ENCODE measurements at places on chromosomes 2 and 18. TPM values are rescaled to one million over a fixed set of nuclear protein-coding genes. Genes with fewer than 3 reads are reported as not detected.
A peak's percentile ranks its signal among the peaks of the same experiment; 100 is the strongest.

DNA sequence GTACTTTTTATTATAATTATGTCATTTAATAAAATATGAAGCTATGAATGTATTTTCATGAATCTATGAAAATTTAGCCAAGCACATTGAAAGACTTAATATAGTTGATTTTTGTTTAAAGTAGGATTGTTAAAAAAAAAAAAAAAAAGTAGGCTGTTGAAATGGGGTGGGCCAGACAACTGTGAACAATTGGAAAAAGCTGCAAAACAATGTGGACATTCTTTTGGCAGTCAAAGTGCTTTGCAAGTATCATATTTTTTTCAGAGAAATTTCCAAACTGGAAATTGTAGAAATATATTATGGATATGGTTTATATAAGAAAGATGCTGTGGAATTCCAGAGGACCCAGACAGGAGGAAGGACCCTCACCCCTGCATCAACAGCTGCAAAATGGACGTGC, 82.1 kb downstream of the ETAA1 start:
- no peaks in the 10 kb centered on the region for H3K27me3 ChIP-seq
- no peaks in the 10 kb centered on the region for H3K36me3 ChIP-seq
- DNase-seq, result no peak
- H3K4me3 ChIP-seq, result no peak overlapping the region
- H3K4me1 ChIP-seq, result no peaks in the 10 kb centered on the region
- H3K27ac ChIP-seq, result no peak overlapping the region

DNA sequence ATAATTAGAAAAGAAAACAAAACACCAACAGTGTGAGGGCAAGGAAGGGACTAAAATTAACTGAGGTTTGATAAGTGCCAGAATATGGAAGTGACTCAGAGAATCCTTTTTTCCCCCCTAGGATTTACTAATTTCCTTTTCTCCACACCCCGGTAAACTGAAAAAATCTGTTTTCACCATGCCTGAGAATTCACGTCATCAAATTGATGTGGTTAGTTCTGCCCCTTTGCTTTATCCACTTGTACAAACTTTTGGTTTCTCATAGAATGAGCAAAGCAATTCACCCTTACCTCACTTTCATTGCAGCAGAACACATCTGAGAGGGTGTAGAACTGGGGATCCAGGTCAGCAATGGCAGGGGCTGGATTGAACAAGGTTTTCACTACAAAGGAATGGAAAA, 57.8 kb downstream of the RBKS start:
- no peaks in the 10 kb centered on the region for H3K4me1 ChIP-seq
- no peak overlapping the region for H3K4me3 ChIP-seq
- peaks cover 23% of the 10 kb centered on the region for H3K36me3 ChIP-seq
- H3K27ac ChIP-seq, result no peak overlapping the region
- DNase-seq, result no peak

DNA sequence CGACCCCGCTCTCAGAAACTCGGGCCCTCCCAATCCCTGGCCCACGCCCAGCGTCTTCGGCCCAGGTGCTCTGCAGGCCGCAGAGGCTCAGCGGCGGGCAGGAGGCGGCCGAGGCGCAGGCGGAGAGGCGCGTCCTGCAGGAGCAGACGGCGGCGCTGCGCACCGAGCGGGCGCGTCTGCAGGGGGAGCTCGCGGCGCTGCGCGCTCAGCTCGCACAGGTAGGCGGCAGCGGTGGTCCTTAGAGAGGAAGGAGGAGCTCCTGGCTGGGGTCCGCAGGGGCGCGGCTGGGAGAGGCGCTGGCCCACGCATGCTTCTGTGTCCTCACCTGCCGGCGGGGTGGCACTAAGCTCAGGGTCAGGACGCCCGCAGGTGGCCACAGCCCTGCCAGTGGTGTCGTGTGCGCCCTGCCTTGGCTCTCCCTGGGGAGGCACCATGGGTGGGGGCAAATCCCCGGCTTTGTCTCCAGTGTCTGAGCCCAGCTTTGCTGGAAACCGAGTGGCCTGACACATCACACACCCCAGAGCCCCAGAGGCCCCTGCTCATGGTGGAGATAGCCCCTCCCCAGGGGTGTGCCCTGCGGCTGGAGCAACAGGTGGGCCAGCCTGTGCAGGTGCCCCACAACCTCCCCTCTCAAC, 14.9 kb upstream of the SNED1 start:
- no peaks in the 10 kb centered on the region for H3K36me3 ChIP-seq
- no peaks in the 10 kb centered on the region for H3K4me1 ChIP-seq

DNA sequence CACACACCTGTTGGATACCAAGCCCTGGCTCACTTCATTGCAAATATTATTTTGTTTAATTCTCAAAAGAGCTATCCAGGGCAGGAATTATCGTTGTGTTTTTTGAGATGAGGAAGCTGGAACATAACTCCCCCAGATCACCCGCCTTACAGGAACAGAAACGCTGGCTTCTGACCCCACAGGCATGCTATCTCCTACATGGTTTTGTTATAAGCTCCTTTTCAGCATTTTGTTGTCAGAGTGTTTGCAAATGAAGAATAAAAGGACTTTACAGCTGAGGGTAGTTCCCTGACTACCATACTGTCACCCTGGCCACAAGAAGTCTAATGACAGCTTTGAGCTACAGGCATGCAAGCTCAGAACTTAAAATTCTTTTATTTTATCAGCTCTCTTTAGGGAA, 62.0 kb upstream of the MRPS9 start:
- no peak for DNase-seq
- peaks cover 19% of the 10 kb centered on the region for H3K4me1 ChIP-seq
- peaks cover 2% of the 10 kb centered on the region for H3K27me3 ChIP-seq
- no peak overlapping the region for H3K27ac ChIP-seq

The UPP2 gene
- polyA plus RNA-seq, result not detected

The ANKRD53 gene
- 0.30 TPM for polyA plus RNA-seq

The ANKRD29 gene
- not detected for polyA plus RNA-seq

The KIAA2012 gene
- polyA plus RNA-seq, result not detected

DNA sequence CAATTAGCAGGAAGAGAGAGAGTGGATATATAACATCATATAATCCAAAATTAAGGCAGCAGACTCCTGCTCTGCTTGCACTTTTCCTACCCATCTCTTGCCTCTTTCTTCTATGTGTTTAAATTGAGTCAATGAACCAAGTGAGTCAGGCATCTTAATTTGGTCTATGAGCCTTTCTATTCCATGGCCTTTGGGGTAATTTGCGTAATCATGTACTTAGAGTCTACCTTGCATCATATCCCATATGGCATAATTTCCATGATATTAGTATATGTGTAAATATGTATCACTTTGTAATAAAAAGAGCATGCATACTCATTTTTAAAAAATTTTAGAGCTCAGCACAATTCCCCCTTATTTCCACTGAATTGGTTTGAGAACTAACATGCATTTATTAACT, 555.2 kb downstream of the STK39 start:
- peaks cover 2% of the 10 kb centered on the region for H3K27me3 ChIP-seq
- H3K36me3 ChIP-seq, result no peaks in the 10 kb centered on the region
- H3K4me3 ChIP-seq, result no peak overlapping the region
- no peak overlapping the region for H3K27ac ChIP-seq
- no peaks in the 10 kb centered on the region for H3K4me1 ChIP-seq

GRCh38 chr2:186220409-186220808, 265.7 kb upstream of the ZC3H15 start:
- peaks cover 6% of the 10 kb centered on the region for H3K36me3 ChIP-seq
- no peaks in the 10 kb centered on the region for H3K27me3 ChIP-seq
- H3K4me1 ChIP-seq, result no peaks in the 10 kb centered on the region
- no peak overlapping the region for H3K4me3 ChIP-seq
- H3K27ac ChIP-seq, result no peak overlapping the region

- H3K4me1 ChIP-seq, result no peaks in the 10 kb centered on the region
- no peaks in the 10 kb centered on the region for H3K27me3 ChIP-seq
- H3K36me3 ChIP-seq, result no peaks in the 10 kb centered on the region
- DNase-seq, result no peak
- H3K4me3 ChIP-seq, result no peak overlapping the region
- no peak overlapping the region for H3K27ac ChIP-seq
Measured at GRCh38 chr2:68287580-68288441, 31.9 kb downstream of the CNRIP1 start.

DNA sequence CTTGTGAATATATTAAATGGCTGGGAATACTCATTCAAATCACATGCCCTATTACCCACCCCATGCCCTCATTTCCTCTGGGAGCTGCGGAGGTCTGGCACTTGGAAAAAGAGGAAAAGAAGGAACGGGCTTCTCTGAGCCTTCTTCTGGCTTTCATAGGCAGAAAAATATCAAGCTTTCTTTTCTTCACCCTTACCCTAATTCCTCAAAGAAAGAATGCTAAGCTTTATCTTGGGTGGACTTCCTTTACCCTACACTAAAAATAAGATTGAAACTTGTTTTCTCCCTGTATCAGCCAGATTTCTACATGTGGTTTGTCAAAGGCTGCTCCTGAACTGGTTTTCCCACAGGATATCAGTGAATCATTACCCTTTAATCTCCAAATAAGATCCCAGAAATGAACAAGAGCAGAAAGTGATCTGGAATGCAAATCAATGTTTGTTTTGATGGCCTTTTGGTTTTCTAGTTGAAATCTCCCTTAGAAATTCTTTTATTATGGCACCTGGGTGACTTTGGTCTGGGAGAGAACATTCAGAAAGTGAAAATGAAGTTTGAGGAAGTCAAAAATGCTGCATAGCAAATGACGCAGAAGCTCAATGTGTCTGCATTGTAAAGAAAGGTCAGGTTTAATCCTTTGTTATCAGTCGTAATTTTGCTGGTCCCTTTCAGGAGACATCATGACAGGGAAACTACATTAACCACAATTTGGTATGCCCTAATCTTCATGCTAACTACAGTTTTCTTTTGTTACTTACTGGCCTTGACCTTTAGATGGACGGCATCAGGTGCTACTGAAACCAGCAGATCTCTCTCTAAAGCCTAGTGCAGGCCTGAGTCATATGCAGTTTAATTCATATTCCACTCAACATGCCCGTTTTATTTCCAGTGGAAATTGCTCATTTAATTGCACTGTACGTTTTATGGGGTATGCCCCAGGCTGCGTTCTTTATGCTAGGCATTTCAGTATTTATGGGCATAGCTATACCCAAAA, 46.6 kb upstream of the HNRNPA3 start:
- H3K4me3 ChIP-seq, result peak overlapping the region; percentile 69
- no peaks in the 10 kb centered on the region for H3K4me1 ChIP-seq
- H3K27me3 ChIP-seq, result peaks cover 3% of the 10 kb centered on the region
- H3K27ac ChIP-seq, result no peak overlapping the region

DNA sequence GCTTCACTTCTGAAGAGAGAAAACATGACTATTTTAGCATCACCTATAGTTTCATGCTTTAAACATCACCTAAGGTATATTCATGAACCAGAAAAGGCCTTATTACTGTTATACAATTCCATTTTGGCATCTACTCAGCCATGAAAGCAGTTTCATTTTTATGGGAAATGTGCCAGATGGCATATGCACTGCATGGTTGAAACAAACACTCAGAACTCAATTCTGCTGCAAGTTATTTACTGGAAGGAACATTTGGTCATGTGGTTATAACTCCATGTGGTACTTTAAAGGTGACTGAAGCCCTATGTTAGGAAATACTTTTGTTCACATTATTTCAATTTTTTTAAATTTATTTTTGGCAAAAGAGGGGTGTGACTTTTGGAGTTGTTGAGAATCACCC, 287.5 kb upstream of the CRIM1 start:
- peaks cover under 1% of the 10 kb centered on the region for H3K27me3 ChIP-seq
- no peak overlapping the region for H3K27ac ChIP-seq
- no peaks in the 10 kb centered on the region for H3K36me3 ChIP-seq
- H3K4me1 ChIP-seq, result no peaks in the 10 kb centered on the region
- H3K4me3 ChIP-seq, result no peak overlapping the region

The SERPINB10 gene
- not detected for polyA plus RNA-seq

- peaks cover 9% of the 10 kb centered on the region for H3K27me3 ChIP-seq
- H3K36me3 ChIP-seq, result no peaks in the 10 kb centered on the region
- H3K27ac ChIP-seq, result no peak overlapping the region
Measured at GRCh38 chr18:59279193-59279592, 5.9 kb upstream of the RAX start.

The MXD1 gene
- polyA plus RNA-seq, result 10.6 TPM

DNA sequence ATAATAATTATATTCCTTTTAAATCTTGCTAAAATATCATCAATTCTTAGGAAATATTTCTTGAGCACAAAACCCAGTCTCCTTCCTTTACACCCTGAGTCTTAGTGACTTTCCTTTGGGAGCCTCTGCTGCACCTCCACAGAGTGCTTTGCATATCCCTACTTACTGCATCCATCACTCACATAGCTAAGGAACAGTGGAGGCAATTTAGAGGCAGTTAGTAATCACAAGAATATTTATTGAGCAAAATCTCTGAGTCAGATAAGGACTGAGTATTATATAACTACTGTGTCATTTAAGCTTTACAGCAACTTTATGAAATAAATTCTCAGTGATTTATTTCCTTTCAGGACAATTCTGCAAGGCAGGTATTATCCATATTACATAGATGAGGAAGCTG, 327.7 kb downstream of the TMX3 start:
- no peak for DNase-seq
- no peak overlapping the region for H3K27ac ChIP-seq
- H3K27me3 ChIP-seq, result peaks cover 2% of the 10 kb centered on the region
- H3K36me3 ChIP-seq, result no peaks in the 10 kb centered on the region

GRCh38 chr2:233841183-233841582, 13.2 kb downstream of the HJURP start:
- H3K27ac ChIP-seq, result no peak overlapping the region
- no peaks in the 10 kb centered on the region for H3K36me3 ChIP-seq
- no peak overlapping the region for H3K4me3 ChIP-seq
- DNase-seq, result no peak

- no peak overlapping the region for H3K27ac ChIP-seq
- H3K4me1 ChIP-seq, result no peaks in the 10 kb centered on the region
- no peak for DNase-seq
- H3K27me3 ChIP-seq, result peaks cover 2% of the 10 kb centered on the region
Measured at GRCh38 chr2:113234721-113235346, 43.9 kb downstream of the PAX8 start.

DNA sequence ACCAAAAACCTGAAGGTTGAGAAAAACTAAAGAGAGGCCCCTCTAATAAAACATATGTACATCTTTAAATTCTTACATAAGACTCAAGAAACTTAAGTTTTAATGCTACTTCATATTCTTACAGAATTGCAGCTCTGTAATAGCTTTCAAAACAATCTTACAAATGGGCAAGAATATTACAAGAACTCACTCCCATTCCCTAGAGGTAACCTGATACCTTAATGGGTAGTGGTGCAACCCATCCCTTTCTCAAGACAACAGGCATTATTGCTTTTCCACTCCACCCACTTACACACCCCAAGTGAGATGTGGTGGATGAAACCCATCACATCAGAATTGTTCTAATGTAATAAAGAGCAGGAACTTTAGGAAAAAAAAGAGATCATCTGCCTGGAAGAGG, 103.7 kb downstream of the RBMS1 start:
- peak overlapping the region; percentile 47 for H3K4me3 ChIP-seq
- no peak for DNase-seq
- peak overlapping the region; percentile 87 for H3K27ac ChIP-seq
- peaks cover 10% of the 10 kb centered on the region for H3K4me1 ChIP-seq
- H3K36me3 ChIP-seq, result no peaks in the 10 kb centered on the region
- peaks cover 1% of the 10 kb centered on the region for H3K27me3 ChIP-seq

The SP3 gene
- polyA plus RNA-seq, result 48.6 TPM

GRCh38 chr2:23138701-23139100, 246.3 kb upstream of the KLHL29 start:
- no peaks in the 10 kb centered on the region for H3K27me3 ChIP-seq
- H3K27ac ChIP-seq, result no peak overlapping the region
- no peak for DNase-seq
- H3K36me3 ChIP-seq, result no peaks in the 10 kb centered on the region
- no peaks in the 10 kb centered on the region for H3K4me1 ChIP-seq
